ENCODE measurements at places on chromosomes 6 and 20.

DNA sequence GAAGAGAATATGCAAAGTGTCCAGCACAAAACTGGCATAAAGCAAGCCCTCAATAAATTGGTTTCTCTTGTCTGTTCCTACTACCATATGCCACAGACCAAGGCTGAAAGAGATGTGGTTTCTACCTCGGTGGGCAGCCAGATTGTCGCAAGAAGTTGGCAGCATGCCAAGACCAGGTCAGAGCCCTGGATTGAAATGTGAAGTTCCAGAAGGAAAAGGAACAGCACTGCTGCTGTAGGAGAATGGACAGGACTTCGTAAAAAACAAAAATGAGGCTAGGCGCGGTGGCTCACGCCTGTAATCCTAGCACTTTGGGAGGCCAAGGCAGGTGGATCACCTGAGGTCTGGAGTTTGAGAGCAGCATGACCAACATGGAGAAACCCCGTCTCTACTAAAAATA lies 22.1 kb downstream of the MRPL14 start:
- no peak for DNase-seq

GRCh38 chr6:67362976-67363375 lies 1272.1 kb upstream of the ADGRB3 start:
- DNase-seq = no peak

- no peak for DNase-seq
Measured at GRCh38 chr6:78062993-78063392, 410.2 kb downstream of the MEI4 start.

- no peak for DNase-seq
Measured at GRCh38 chr6:56368491-56368890, 121.1 kb upstream of the COL21A1 start.

GRCh38 chr6:139271056-139271455 lies 20.7 kb downstream of the TXLNB start:
- no peak for DNase-seq

DNA sequence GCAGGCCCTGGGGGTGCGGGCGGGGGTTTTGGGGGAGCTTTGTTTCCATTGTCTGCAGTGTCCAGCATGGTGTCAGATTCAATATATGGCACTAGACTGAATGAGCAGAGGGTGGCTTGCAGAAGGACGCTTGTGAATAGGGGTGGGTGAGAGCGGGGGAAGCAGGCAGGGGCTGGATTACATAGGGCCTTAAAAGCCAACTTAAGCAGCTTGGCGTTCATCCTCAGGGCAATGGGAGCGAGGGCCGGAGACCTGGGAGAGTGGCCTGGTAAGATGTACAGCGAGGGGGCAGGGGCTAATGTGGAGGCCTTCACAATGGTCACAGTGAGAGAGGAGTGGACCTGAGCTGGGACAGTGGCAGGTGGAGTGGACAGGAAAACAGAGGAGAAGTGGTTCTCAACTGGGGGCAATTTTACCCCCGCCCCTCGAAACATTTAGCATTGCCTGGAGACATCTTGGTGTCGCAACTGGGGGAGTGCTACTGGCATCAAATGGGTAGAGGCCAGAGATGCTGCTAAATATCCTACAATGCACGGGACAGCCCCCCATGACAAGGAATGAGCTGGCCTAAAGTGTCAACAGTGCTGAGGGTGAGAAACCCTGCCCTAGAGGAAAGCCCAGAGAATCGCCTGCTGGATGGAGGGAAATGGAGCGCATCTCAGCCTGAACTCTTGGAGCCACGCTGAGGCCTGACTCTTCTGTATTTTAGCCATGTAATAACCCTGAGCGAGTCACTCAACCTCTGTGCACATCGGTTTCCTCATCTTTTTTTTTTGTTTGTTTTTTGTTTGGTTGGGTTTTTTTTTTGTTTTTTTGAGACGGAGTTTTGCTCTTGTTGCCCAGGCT lies 15.1 kb upstream of the BAK1 start:
- no peak for DNase-seq

GRCh38 chr6:138757136-138757535 lies 16.4 kb upstream of the CCDC28A start:
- DNase-seq = no peak

- DNase-seq = peak; percentile 29
Measured at GRCh38 chr20:4297127-4297826, 281.9 kb upstream of the RNF24 start.

DNA sequence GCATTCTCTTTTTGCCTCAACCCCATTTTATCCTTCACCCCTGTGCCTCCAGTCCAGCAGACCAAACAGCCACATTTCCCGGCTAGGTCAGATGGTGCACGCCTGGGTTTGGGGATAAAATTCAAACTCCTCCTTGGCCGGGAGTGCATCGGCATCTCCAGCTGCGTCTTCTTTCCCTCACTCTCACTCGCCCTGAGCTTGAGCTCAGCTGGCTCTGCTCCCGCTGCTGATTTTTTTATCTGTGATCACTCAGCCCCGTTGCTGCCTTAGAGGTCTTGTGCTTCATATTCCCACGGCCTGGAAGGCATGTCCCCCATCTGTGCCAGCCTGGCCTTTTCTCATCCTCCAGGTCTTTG lies 6.8 kb upstream of the EZR start:
- DNase-seq = no peak

DNA sequence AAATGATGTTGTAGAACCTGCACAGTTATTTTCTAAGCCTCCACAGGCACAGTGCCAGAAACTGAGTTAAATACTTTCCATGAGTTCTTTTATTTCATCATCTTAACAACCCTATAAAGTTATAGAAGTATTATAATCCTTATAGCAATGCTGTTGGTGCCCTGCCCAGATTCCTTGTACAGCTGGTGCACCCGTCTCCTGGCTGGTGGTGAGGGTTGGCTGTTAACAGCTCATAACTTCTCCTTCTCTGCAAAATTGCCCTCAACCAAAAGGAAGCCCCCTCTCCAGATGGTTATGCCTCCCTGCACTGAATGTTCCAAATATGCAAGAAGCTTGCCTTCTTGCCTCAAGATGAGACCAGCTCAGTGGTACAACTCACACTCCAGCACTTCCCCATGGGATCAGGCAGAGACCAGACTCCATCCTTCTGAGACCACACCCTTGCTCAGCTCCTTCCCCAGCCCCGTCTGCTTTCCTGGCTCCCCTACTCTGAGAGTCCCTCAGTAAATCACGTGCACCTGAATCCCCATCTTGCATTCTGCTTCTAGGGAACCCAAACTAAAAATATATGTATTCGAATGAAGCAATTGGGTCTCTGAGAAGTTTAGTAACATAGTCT lies 304.4 kb upstream of the PLCB4 start:
- DNase-seq = no peak

DNA sequence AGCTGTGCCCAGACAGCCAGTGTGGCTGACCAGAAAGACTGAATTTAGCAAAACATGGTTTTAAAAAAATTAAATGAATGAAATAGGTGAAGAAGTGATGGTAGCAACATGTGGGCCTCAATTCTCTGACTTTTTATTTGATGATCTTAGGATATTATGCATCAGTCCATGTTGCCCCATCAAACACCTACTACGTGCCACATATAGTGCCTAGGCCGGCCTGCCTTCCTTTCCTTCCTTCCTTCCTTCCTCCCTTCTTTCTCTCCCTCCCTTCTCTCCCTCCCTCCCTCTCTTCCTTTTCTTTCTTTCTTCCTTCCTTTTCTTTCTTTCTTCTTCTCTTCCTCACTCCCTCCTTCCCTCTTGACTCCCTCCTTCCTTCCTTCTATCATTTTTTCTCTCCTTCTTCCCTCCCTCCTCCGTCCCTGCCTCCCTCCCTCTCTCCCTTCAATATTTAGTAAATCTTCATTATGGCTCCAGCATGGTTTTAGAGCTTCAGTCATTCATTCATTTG lies 209.8 kb downstream of the TSHZ2 start:
- no peak for DNase-seq

DNA sequence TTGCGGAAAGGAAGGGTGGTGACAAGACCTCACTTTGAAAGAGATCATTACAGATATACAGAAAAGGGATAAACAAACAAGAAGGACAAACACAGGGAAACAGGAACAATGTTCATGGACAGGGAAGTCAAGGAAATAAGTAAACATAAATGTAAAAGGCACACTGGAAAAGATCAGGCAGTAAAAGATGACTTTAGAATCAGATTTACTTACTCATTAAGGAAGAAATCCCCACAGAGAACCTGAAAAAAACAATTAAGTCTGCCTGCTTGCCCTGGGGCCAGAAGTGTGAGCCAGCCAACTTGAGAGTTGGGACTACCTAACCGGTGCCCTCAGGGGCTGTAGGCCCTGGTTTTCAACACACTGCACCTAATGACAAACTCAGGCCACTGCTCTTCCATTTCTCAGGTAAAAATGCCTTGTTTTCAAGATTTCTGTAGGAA lies 1.7 kb downstream of the APMAP start:
- peak; percentile 6 for DNase-seq

DNA sequence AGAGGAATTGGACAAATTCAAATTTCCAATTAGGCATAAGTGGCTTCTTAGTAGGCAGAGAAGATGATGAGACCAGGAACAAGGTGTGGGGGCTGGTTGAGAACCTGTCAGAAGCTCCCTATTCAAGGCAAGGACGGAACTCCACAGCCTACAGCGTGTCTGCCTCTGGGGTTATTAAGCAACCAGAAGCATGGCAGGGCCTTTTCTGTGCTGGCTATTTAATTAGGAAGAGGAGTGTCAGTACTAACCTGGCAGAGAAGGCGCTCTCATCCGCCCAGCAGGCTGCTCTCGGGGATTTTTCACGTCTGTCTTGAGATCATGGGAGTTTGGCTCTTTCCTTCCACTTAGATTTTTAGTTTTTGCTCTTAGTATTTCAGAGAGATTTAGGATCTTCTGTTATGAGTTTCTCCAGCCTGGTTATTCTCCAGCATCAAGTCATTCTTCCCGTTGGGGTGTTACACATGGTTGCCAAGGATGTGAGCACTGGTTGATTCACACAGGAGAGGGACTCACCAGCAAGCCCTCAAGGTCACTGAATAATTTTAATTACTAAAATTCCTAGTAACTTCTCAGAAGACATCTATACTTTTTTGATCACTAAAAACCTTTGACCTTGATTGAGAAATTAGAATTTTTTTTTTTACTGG lies 23.9 kb downstream of the ADTRP start:
- DNase-seq = no peak

GRCh38 chr6:25094726-25095125 lies 159.0 kb upstream of the RIPOR2 start:
- no peak for DNase-seq

DNA sequence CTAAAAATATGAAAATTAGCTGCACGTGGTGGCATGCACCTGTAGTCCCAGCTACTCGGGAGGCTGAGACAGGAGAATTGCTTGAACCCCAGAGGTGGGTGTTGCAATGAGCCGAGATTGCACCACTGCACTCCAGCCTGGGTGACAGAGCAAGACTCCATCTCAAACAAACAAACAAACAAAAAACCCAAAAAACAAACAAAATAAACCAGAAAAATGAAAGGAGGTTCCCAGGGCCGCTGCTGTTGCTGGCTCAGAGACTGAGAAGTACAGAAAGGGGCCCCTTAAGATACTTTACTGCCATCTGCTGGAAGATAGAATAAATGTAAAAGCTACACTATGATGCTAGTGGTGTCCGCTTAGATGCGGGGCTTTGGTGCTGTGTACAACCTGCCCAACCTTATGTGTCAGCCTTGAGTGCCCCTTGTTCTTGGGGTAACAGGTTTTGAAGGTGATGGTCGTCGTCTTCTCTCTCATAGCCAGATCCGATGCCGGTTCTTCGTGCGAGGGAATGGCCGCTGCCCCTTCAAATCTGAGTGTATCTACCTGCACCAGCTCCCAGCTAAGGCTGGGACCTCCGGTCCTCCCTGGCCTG lies 2.8 kb upstream of the FANCE start:
- DNase-seq = no peak

DNA sequence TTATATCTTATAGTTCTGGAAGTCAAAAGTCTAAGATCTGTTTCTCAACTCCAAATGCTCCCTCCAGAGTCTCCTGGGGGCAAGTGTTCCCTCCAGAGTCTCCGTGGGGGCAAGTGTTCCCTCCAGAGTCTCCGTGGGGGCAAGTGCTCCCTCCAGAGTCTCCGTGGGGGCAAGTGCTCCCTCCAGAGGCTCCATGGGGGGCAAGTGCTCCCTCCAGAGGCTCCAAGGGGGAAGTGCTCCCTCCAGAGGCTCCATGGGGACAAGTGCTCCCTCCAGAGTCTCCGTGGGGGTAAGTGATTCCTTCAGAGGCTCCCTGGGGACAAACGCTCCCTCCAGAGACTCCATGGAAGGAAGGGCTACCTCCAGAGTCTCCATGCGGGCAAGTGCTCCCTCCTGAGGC lies 34.0 kb upstream of the THBS2 start:
- no peak for DNase-seq

DNA sequence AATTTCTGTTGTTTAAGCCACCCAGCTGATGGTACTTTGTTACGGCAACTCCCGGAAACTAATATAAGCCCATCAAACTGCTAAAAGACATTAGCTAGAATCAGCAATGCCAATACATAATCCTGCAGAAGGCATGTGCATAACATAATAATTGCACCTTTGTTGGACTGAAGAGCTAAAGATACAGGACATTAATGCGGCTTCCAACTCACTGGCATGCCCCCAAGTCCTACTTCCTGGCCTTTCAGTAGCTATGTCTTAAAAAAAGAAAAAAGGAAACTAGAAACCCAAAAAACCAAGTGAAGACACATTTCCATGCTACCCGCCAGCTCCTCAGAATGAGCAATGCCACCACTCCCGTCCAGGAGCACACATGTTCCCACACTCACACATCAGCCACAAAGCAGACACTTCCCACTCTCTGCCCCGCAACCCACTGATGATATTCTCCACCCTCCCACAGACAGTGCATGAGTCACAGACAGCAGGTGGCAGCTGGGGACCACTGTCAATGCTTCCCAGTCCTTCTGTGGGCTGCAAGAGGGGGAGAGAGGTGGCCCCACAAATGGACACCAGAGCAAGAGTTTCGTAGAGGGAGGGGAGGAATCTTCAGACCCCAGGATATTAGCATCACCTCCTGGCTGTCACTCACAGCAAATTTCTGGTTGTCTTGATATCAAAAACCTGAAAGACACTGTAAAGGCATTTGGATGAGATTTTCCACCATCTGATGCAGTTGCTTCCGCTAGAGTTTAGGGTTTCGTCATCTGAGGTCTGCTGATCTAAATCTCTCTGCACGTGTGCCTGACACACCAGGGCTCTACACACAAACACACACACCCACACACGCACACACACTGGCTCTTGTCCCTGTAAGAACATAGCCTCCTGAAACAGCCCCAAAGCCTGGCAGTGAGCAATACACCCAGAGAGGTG lies 32.8 kb downstream of the GFOD1 start:
- DNase-seq = peak; percentile 51

GRCh38 chr20:62736407-62737071 lies 27.9 kb downstream of the NTSR1 start:
- peak; percentile 12 for DNase-seq

GRCh38 chr20:59589086-59589684 lies 15.2 kb upstream of the PHACTR3 start:
- DNase-seq = no peak

DNA sequence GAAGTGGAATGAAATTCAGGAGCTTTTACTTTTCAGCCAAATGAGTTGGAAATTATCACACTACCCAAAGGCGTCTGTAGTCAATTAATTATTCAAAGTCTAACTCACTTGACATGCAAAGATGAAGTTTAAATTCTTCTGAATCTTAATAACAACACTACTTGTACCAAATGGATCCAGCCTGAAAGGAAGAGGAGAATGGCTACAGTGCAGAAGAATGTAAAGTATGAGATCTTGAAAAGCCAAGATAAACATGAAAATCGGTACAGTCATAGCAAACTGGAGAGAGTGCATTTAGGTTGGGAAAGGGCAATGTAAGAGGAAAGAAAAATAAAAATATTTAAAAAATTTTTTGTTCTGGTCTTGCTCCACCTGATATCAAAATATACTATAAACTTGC lies 195.5 kb downstream of the SIM1 start:
- DNase-seq = no peak
